ENCODE measurements at places on chromosomes 3 and 15. TPM values are rescaled to one million over a fixed set of nuclear protein-coding genes. Genes with fewer than 3 reads are reported as not detected.

FHIT gene
- 5.2 TPM for polyA plus RNA-seq

DNA sequence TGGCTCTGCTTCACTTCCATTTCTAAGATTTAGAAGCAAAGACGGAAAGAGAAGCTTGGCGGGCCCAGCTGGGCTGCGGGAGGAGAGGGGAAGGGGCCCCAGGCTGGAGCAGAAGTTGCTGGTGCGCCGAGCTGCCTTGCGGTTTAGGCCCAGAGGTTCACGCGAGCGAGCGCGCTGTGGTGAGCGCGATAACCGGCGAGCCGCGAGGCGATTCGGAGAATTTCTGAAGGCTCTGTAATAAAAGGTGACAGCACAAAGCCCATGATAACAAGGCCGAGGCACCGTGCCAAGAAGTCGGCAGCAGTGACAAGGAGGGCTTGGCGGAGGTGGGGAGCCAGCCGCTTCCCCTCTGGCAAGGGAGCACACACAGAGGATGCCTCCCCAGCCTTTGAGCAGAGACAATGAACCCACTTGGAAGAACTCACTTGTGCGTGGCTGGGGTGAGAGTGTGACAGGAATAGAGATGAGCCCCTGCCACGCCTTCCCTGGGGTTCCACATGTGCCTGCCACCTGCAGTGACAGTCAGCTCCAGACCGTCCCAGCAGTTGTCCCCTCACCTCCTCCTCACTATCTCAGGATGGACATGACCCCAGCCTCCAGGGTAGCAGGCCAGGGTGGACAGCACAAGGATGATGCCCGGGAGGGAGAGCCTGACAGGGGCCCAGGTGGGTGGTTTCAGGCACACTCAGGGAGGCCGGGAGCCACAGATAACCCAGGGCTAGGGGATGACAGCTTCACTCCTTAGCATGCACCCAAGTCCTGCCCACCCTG is 315.2 kb downstream of the UACA start:
- peak; percentile 89 for DNase-seq

DNA sequence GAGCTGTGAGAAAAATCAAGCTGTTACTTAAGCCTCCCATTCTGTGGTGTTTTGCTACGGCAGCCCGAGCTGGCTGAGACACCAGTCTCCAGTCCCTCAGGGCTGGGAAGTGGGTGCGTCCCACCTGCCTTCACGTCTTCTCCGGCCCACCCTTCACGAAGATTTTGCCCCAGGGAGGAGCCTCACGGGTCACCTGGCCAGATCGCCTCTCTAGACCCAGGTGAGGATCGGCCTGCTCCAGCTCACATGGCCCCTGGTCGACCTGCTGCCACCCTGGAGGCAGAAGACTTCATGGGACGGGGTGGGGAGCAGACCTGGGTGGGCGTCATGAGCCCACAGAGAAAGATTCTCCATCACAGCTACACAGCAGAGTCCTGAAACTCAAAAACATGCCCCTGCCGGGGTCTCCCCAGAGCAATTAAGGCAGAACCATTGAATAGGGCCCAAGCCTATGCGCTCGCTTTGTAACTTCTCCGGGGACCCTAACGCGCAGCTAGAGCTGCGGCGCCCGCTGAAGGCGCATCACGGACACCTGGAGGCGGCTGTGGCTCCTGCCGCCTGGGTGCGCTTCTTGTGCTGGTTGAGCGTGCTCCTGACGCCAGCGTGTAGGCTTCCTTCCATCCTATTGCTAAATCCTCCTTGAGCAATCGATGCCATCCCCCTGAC is 92.6 kb upstream of the ALDH1A3 start:
- DNase-seq: no peak

DNA sequence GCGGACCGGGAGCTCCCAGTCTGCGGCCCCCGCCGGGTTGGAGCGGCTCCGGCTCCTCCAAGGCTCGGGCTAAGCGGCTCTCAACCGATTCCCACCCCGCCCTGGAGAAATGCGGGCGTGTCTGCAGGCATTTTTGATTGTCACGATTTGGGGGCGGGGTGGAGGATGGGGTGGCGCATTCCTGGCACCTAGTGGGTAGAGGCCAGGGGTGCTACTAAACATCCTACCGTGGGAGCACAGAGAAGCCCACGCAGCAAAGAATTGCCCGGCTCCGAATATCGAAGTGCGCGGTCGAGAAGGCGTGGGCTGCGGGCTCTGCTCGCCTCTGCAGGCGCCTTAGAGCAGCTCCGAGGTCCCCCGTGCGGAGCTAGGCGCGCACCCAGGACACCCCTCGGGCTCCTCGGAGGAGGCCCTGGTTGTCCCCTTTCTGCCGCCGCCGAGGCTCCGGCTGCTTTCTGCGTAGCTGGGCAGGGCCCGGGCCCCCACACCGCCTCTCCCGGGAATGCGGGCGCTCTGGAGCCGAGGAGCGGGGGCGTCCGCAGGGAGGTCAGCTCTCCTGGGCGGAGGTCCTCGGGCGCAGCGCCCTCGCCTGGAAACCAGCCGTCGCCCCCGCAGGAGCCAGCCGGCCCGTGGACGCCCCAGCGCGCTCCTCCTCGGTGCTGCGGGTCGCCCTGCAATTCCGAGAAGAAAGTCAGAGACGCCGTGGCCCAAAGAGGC is 16.5 kb upstream of the LAMP3 start:
- peak; percentile 84 for DNase-seq

- DNase-seq: peak; percentile 94
Observed at GRCh38 chr15:89776274-89777072, at the start of gene MESP2. Gene MESP2, plus strand, starts transcription at chr15:89776332. Its CDS starts 26 bp downstream, at chr15:89776358.
